ENCODE measurements at places on chromosomes 5 and 9. TPM values are rescaled to one million over a fixed set of nuclear protein-coding genes. Genes with fewer than 3 reads are reported as not detected.

GRCh38 chr9:3751125-3751758 is 225.4 kb upstream of the RFX3 start:
- peaks cover 3% of the 10 kb centered on the region for H3K27me3 ChIP-seq
- no peak for DNase-seq
- no peak overlapping the region for H3K27ac ChIP-seq
- no peaks in the 10 kb centered on the region for H3K36me3 ChIP-seq
- H3K4me1 ChIP-seq = no peaks in the 10 kb centered on the region
- H3K4me3 ChIP-seq = no peak overlapping the region

DNA sequence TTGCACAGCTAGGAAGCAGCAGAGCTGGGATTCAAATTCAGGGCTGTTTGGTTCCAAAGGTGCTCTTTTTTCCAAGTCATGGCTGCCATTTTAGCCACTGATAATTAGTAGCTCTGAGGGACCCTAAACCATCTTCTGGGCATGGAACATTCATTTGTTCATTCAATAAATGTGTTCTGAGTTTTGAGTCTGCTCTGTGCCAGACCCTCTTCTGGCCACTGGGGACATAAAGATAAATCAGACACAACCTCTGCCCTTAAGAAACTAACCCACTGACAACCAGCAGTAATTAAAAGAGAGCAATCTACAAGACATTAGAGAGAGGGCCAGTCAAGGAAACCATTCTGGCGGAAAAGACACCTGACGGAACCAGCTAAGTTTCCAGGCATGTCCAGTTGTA is 2.0 kb upstream of the CPEB4 start:
- DNase-seq = no peak
- no peaks in the 10 kb centered on the region for H3K27me3 ChIP-seq
- H3K36me3 ChIP-seq = no peaks in the 10 kb centered on the region
- peaks cover 28% of the 10 kb centered on the region for H3K4me1 ChIP-seq
- no peak overlapping the region for H3K4me3 ChIP-seq

DNA sequence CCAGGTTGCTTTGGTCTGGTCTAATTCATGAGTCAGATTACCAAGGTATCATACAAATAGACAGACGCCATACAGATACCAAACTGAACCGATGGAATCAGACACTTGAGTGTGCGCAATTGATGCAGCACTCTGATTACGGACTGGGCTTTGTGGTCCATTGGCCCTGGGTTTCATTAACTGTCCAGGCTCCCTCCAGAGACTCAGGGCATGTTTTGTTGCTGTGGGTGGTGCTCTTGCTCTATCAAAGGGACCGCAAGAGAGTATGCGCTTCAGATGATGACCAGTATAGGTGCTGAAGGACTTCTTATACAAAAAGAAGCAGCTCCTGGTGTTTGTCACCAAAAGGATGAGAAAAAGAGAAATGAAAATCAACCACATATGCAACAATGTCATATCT is 36.9 kb upstream of the ANKRD55 start:
- no peak overlapping the region for H3K27ac ChIP-seq
- H3K27me3 ChIP-seq = no peaks in the 10 kb centered on the region
- peak; percentile 17 for DNase-seq
- H3K36me3 ChIP-seq = no peaks in the 10 kb centered on the region
- H3K4me3 ChIP-seq = no peak overlapping the region

DNA sequence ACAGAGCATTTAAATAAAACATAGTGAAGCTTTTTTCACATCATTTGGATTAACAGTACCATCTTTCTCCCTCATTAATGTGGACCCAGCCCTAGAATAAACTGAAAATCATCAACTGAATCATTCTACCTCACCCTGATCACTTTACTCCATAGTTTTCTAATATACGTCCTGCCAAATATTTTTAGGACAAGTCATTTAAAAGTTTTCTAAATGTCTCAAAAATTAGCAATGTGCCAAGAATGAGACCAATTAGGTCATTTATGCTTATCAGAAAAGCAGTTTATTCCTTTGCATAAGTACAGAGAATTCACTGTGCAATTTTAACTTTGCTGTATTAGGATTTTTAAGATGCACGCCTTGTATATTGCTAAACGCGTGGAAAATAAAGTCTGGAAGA is 284.4 kb downstream of the PIK3R1 start:
- H3K36me3 ChIP-seq = no peaks in the 10 kb centered on the region
- no peaks in the 10 kb centered on the region for H3K27me3 ChIP-seq
- no peaks in the 10 kb centered on the region for H3K4me1 ChIP-seq

DNA sequence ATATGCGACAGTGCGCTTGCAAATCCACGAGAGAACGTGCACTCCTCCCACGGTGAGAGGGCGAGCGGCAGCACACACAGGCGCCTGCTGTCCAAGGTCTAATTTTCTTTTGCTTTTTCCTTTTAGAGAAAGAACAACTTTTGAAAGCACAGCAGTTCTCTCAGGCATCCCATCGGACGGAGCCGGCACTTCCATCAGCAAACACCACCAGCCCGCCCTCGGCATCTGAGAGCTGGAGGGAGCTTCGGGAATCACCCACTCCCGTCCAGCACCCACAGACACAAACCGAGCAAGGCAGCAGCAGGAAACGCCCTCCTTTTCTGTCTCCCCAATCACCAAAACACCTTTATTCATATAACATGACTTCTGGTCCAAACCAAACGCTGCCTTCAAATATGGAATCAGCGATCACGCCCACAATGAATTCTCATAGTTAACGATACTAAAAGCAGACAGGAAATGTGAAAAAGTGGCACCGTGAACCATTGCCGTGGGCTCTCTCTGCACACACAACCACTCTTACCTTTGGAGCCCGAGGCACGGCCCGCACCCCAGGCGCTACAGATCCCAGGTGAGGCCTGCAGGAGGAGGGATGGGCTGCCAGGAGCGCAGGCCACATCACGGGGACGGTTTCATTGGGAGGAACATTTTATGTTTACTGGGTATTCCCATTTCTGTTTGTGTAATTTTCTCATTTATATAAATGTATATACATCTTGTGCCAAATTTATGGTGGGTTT is 14.2 kb downstream of the LPCAT1 start:
- no peaks in the 10 kb centered on the region for H3K27me3 ChIP-seq
- DNase-seq = no peak
- no peaks in the 10 kb centered on the region for H3K4me1 ChIP-seq
- H3K27ac ChIP-seq = no peak overlapping the region
- no peak overlapping the region for H3K4me3 ChIP-seq

DNA sequence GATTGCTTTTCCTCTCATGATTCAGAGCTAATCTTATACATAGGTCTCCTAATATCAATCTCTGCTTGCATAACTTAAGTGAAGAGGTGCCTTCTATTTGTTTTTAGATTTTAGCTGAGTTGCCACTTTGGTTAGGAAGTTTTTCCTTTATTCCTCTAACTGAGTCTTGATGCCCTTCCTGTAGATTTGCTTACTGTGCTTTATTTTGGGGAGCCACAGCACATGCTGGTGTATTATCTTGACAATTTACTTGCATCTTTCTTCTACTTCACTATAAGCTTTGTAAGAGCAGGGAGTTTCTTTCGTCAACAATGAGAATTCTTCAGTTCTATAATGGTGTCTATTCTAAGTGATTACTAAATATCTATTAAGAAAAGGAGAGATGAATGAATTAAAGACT is 54.9 kb downstream of the GABRA6 start:
- DNase-seq = no peak
- H3K4me3 ChIP-seq = no peak overlapping the region
- no peaks in the 10 kb centered on the region for H3K27me3 ChIP-seq
- no peak overlapping the region for H3K27ac ChIP-seq
- no peaks in the 10 kb centered on the region for H3K36me3 ChIP-seq

- no peak for DNase-seq
- peaks cover 16% of the 10 kb centered on the region for H3K27me3 ChIP-seq
- no peak overlapping the region for H3K27ac ChIP-seq
- H3K36me3 ChIP-seq = no peaks in the 10 kb centered on the region
These were observed 27.5 kb downstream of the BTF3 start for GRCh38 chr5:73525606-73526203.

GRCh38 chr5:130526708-130527107 is 622.4 kb downstream of the CHSY3 start:
- DNase-seq = no peak
- no peaks in the 10 kb centered on the region for H3K4me1 ChIP-seq
- no peaks in the 10 kb centered on the region for H3K36me3 ChIP-seq
- no peak overlapping the region for H3K27ac ChIP-seq

DNA sequence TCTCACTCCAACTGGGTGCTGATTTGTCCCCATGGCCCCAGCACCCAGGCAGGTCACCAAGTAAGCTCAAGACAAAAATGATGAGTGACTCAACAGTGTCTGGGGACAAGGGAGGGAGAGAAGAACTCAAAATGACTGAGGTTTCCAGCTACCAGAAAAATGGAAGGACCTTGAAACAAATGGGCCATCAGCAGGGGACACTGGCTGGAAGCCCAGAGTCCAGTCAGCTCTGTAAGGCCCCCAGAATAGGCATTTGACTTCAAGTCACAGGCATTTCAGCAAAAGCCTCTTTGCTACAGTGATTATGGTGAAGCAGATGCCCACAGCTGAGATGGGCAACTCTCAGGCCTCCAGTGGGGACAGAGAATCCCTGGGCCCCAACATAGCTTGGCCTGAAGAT is 139.0 kb upstream of the GABRP start:
- H3K36me3 ChIP-seq = no peaks in the 10 kb centered on the region
- peaks cover 22% of the 10 kb centered on the region for H3K27me3 ChIP-seq
- DNase-seq = no peak
- no peaks in the 10 kb centered on the region for H3K4me1 ChIP-seq
- no peak overlapping the region for H3K4me3 ChIP-seq

DNA sequence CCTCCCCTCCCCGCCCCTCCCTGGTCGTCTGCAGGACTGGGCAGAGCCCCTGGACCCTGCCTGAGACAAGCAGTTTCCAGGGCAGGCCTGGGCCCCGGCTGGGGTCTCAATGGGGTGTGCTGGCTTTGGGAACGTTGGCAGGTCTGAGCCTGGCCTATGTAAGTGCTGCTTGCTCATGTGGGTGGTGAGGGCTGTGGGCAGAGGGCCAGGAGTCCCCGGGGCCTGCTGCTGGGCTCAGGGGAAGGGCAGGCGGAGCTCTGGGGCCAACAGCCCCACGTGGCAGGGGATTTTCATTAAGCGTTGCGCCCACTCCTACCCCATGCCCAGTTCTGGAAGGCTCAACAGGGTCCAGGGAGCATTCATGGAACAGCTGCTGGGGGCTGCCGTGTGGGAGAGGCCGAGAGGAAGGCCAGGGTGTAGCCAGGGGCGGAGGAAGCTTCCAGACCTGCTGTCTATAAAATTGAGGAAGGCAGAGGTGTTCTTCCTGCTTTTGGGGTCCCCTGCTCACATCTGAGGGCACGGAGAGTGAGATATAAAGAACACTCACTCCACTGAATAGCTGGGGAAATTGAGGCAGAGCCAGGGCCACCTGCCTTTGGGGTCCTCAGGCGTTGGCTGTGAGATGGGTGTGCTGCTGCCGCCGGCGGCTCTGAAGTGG is 32.5 kb downstream of the RXRA start:
- peaks cover 19% of the 10 kb centered on the region for H3K4me1 ChIP-seq
- no peak for DNase-seq
- H3K27me3 ChIP-seq = no peaks in the 10 kb centered on the region
- no peak overlapping the region for H3K4me3 ChIP-seq

DNA sequence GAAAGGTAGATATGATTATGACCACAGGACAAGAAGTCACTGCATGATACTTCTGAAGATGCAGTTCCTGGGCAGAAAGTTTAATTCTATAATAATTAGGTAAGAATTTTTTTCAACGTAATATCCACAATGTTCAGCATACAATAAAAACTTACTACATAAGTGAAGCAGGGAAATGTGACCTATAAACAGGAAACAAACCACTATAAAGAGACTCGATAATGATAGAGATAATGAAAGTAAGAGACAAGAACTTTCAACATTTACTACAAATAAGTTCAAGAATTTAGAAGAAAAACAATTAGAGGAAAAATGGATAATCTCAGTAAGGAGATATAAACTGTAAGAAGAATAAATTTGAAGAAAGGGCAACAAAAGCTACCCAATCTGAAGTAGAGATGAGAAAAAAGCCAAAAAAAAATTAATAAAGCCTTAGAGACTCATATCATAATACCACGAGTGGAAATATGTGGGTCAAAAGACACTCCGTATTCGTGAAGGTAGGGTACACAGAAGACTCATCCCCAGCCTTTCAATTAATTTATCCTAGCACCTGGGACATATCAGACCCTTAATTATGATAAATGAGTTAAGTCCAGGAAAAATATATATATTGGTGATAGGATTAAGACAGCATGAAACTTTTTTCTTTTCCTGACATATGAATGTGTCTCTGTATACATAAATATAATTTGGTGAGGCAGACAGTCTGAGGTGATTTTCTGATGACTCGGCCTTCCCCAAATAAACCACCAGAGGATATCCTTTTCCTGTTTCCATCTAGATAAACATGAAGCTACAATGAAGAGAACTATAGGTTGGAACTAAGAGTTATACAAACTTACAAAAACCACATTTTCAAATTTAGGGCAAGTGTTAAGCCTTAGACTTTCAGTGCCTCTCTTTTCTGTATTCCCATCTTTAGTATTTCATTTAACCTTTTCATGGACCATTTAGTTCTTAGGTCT is 120.4 kb downstream of the RAPGEF6 start:
- H3K27me3 ChIP-seq = no peaks in the 10 kb centered on the region
- no peak overlapping the region for H3K4me3 ChIP-seq
- DNase-seq = no peak
- peaks cover 26% of the 10 kb centered on the region for H3K36me3 ChIP-seq
- H3K27ac ChIP-seq = peak overlapping the region; percentile 21
- H3K4me1 ChIP-seq = no peaks in the 10 kb centered on the region

DNA sequence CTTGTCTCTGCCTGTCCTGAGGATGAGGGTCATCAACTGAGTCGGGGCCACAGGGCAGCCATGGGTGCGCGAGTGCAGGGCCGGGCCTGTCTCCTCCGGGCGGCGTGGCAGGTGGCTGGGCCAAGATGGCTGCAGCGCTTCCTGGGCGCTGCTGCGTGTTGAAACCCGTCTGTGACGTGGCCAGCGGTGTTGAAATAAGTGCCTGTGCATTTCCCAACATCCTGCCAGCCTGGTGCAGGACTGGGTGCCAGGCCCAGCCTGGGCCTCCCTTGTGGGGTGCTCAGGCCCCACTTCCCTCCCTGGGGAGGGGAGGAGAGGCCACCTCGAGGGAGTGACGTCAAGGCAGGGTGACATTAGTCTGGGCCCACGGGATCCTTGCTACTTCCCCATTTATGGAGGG is 45.5 kb downstream of the RXRA start:
- no peaks in the 10 kb centered on the region for H3K36me3 ChIP-seq
- H3K27me3 ChIP-seq = no peaks in the 10 kb centered on the region
- H3K4me1 ChIP-seq = peaks cover 5% of the 10 kb centered on the region
- no peak overlapping the region for H3K4me3 ChIP-seq
- no peak overlapping the region for H3K27ac ChIP-seq

GRCh38 chr5:17378346-17378997 is 119.6 kb upstream of the TAF11L2 start:
- H3K27ac ChIP-seq = no peak overlapping the region
- DNase-seq = no peak
- no peak overlapping the region for H3K4me3 ChIP-seq
- no peaks in the 10 kb centered on the region for H3K36me3 ChIP-seq
- H3K4me1 ChIP-seq = no peaks in the 10 kb centered on the region

- DNase-seq = no peak
- H3K27me3 ChIP-seq = peaks cover 61% of the 10 kb centered on the region
- H3K36me3 ChIP-seq = no peaks in the 10 kb centered on the region
- H3K27ac ChIP-seq = no peak overlapping the region
These were observed 66.7 kb downstream of the DAB2IP start for GRCh38 chr9:121718084-121718483.

Gene NOL8
- total RNA-seq = 51.5 TPM

Gene RICTOR
- total RNA-seq = 43.2 TPM

Gene GRXCR2
- total RNA-seq = not detected

Gene ENG
- 0.51 TPM for total RNA-seq

Gene SLC6A3
- total RNA-seq = not detected

Gene SMARCA2
- 34.8 TPM for total RNA-seq

Gene SPINK7
- total RNA-seq = not detected

Gene SLC46A2
- not detected for total RNA-seq

Data from K562 (cell line).